Activated T-cell treated with anti-CD3 and anti-CD28 coated beads for 48 hours (primary cell): ENCODE measurements at places on chromosomes 12 and 14.

GRCh38 chr14:99466758-99467157, 13.9 kb downstream of the SETD3 start:
- DNase-seq = no peak

GRCh38 chr12:401235-402028, at the start of gene CCDC77:
Gene CCDC77, plus strand, starts transcription at chr12:401644. Its CDS starts 7,740 bp downstream, at chr12:409384.
- peak; percentile 94 for DNase-seq

DNA sequence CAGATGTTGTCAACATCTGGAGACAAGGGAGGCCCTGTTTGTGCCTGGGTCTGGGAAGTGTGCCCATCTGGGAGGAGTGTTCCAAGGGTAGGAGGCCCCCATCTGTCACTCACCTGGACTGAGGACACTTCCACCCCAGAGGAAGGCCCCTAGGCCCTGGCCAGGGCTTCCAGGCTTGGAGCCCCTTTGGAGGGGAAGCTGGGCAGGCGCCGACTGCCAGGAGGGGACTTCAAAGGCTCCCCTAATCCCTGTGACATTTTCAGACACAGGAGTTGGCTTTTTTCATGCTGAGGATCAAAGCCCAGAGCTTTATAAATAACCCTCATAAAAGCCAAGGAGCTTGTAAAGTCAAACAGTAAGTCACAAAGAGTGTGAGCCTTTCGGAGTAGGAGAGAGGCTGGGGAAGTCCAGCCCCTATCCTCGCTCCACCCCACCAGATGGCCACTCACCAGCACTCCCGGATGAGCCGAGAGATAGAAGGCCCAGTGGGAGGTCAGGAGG, 17.6 kb upstream of the FAM222A start:
- DNase-seq = no peak

- no peak for DNase-seq
These were observed 6.0 kb upstream of the SLC38A2 start for GRCh38 chr12:46378530-46378929.

DNA sequence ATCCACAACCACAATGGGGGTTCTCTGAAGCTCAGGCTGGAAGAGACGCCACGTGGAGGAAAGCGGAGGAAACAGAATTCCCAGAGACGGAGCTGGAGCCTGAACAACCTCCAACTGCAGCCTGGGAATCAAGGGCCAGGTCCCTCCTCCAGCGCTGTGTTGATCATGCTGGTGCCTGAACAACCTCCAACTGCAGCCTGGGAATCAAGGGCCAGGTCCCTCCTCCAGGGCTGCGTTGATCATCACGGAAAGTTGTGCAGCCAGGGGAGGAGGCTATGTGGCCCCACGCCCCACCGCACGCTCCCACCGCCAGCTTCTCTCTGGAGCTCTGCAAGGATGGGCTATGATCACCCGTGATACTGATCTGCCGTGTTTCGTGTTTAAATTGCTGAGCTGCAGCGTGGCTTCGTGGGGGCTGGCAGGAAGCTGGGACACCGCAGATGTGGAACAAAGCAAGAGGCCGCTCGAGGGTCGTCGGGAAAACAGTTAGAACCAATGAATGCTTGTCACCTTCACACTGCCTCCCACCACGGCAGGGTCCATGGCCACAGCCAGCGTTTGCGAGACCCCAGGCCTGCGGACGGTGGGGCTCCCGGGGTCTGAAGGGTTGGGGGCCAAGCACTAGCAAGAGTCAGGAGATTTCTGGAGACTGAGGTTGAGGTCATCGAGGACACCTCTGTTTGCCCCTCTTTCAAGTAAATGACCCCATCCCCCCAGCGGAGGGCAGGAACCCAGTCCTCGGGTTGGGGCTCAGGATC, 51.8 kb upstream of the FBRSL1 start:
- no peak for DNase-seq

- DNase-seq = no peak
These were observed 123.2 kb downstream of the FBXL14 start for GRCh38 chr12:1471224-1471623.

GRCh38 chr14:91399868-91400640, 17.6 kb downstream of the CCDC88C start:
- DNase-seq = no peak

DNA sequence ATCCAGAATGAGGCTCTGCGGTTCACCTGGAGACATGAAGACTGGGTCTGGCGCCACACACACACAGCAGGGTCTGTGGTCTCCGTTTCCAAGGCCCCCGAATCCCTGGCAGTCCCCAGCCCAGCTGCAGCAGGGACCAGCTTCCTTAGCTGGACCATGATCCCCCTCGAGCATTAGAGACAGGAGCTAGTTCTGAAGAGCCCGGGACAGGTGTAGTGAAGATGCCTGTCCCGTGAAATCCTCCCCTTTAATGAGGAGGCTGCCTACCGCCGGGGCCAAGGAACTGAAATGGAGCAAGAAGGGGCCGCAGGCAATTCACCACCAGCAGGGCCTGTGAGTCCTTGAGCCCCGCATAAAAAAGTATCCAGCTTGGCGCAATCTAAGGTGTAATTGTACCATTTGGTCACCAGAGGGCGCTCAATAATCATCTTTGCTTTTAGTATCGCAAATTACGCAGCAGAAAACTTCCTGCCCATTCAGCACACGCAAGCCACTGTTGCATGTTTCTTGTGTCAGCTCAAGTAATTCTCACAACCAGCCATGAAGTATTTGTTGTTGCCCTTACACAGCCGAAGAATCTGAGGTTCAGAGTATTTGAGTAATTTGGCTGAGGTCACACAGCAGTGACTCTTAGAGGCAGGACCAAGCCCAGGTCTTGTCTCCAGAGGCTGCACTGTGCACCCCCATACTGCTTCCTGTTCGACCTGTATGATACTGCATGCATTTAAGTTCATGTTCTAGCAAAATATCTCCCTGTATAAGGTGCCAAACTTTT, 54.3 kb upstream of the PPP2R5C start:
- peak; percentile 36 for DNase-seq

GRCh38 chr12:67034110-67034879, 234.9 kb upstream of the CAND1 start:
- DNase-seq = peak; percentile 5

DNA sequence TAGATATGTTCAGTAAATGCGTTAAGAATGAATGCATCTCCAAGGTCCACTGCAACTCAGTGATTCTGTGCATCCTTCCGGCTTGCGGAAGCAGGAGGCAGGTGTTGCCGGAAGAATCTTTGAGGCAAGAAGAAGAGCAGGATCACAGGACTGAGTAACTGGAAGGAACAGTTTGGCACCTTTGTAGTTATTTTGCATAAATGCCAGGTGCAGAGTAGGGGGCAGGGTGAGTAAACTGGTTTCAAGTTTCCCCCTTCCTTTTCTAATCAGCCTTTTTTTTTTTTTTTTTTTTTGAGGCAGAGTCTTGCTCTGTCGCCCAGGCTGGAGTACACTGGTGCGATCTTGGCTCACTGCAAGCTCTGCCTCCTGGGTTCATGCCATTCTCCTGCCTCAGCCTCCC, 22.3 kb downstream of the DYRK4 start:
- DNase-seq = no peak

DNA sequence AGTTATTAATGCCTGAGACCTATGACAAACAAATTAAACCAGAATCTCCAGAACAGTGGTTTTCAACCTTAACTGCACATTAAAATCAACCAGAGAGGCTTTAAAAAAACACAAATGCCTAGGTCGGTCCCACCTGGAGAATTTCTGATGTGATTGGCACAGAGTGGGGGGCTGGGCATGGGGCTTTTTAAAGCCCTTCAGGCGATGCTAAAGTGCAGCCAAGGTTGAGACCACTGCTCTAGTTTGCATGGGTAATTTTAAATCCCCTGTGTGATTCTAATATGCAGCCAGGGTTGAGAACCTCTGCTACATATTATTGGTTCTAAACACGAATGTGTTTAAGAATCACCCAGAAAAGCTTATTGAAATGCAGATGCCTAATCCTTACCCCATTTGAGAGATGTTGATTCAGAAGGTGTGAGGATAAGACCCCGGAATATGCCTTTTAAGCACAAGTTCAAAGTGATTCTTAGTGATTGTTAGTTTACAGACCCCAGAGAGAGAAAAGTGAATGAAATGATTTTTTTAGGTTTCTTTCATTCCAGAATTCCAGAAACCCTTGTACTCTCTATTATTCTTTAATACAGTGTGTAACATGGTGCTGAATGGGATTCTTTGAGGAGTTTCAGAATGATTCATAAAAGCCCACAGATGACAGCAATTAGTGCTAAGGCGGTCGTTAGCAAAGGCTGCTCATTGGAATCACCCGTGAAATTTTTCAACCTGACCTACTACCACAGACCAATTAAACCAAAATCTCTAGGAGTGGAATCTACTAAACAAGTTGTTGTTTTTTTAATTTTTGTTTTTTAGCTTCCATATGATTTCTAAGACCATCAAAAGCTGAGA, 44.9 kb downstream of the LIN7A start:
- no peak for DNase-seq

DNA sequence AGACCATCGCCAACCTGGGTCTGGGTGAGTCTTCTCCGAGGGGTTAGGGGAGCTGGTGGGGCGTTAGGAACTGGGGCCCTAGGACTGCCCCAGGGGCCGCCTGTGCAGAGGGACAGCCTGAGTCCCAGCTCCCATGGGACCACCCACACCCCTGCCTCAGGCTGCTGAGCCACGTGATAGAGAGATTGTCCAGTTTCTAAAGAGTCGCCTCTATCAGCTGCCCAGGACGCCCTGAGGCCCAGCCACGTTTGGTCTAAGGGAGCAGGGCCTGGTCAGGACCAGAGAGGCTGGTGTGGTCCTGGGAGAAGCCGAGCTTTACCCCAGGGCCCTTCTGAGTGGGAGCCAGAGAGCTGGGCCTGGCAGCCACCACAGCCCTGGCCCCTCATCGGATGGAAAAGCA, 107.1 kb downstream of the LGMN start:
- no peak for DNase-seq

DNA sequence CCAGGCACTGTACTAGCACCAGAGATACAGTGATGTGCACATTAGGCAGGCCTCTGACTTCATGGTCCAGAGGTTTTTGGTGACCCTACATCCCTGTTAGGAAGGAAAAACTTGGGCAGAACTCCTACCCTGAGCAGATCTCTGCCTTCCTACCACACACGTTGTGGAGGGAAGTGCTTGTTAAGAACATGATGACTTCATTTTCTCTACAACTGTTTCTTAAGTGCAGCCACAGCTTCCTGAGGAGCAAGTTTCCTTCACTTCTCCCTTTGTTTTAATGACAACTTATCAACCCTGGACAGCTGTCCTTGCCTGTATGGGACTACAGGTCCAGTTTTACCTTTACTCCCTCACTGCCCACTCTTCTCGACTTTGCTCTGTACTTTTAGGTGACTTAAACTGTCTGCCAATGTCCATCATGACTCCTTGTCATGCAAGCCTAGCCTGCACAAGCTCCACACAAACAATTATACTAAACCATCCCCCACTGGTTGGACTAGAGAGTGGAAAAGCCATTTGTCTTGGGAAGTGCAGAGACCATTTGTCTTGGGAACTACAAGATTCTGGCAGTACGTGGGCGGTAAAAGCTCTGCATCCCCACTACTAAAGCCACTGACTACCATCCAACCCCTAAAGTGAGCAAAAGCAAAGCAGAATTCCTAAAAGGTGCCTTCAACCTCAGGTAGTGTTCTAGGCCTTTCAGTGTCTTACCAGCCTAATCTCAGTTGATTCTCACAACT, 359.8 kb downstream of the EGLN3 start:
- no peak for DNase-seq

DNA sequence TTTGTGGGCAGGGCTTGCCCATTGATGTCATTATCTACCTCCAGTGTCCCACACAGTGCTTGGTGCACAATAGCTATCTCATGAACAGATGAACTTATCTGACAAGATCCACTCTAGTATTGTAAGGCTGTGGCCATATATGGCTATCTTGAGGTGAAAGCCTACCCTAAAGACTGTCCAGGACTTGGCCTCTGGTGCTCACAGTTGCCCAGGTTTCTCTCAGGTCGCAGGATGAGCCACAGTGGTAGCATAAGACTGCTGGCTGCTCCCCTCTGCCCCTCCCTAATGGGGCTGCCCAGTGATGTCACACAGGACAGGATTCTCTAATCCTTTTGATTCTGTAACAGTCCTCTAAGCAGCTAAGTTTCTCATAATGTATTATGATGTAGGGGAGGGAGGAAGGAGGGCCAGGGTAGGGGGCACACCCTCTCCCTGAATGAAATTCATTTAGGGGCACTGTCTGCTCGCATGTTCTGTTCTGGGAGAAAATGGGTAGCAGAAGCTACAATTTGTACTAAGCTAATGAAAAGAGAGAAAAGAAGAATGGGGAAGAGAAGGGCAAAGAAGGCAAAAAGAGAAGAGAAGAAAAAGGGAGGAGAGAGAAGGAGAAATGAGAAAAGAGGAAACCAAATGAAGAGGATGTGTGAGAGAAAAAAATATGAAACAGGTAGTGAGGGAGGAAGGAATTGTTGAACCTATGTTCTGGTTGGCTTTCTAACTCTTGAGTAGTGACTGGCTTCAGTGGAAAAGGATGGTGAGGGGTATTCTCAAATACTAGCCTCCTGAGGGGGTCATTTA, 3.4 kb upstream of the PPM1A start:
- no peak for DNase-seq

- no peak for DNase-seq
These were observed 152.2 kb upstream of the CNOT2 start for GRCh38 chr12:70091021-70091521.
